Stimulated activated CD4-positive, alpha-beta T cell treated with anti-CD3 and anti-CD28 coated beads, Interleukin-1b, Interleukin-23, amount 100 ng/mL, for 1 hour (primary cell): ENCODE measurements at places on chromosomes 16 and 17.

DNA sequence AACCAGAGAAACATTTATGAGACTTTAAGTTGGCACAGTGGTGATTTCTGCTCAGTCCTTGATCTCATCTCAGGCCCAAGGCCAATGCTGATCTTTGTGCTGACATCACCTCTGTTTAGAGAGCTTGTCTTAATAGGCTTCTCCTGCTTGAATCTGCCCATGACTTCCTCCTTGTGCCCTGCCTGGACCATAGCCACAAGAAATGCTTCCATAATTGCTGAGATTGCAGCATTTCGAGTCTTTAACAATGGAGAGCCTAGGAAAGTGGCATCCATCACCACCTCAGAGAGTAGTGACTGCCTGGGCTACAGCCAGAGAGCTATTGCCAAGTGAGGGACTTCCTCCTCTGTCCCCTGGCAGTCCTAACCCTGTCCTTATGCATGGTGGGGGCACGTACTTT lies 25.1 kb upstream of the MMP2 start:
- no peak for DNase-seq

DNA sequence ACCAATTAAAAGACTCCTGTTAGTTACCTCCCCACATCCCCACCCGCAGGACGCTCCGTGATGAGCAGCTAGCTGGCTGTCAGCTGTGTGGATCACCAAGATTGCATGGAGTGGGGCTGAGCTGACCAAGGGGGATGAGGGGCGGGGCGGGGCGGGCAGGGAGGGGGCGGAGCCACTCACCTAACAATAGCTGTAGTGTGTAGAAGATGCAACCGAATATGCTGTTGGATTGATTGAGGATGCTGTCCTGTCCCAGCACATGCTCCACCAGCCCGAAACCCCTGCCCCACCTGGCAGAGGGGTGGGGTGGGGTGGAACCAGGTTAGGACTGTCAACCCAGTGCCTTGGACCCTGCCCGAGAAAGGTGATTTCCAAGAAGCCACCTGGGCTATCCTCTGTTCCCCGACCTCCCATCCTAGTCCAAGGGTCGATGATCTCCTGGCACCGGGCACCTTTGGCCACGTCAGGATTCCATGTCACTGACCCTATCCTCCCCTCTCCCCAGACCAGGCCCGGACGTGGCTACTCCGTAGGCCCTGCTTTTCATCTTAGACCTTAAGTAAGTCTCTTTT lies 1.4 kb downstream of the VKORC1 start:
- no peak for DNase-seq

DNA sequence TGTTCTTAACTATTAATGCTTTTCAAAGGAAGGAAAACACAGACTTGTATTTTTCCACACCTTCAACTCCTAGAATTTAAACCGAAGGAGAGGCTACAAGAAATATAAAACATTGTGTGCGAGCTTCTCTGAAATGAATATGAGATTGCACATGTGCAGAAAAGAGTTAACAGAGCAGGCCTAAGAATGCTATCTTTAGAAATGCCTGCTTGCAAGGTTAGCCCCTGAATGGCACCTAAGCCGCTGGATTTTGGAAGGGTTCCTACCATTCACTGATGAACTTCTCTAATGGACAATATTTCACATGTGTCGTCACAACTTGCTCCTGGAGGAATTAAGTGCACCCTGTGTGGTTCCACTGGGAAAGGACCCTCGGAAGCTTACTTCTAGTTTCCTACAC lies 69.3 kb downstream of the FBXL20 start:
- DNase-seq: no peak

GRCh38 chr17:27540318-27541101 lies 84.3 kb downstream of the KSR1 start:
- DNase-seq: no peak

DNA sequence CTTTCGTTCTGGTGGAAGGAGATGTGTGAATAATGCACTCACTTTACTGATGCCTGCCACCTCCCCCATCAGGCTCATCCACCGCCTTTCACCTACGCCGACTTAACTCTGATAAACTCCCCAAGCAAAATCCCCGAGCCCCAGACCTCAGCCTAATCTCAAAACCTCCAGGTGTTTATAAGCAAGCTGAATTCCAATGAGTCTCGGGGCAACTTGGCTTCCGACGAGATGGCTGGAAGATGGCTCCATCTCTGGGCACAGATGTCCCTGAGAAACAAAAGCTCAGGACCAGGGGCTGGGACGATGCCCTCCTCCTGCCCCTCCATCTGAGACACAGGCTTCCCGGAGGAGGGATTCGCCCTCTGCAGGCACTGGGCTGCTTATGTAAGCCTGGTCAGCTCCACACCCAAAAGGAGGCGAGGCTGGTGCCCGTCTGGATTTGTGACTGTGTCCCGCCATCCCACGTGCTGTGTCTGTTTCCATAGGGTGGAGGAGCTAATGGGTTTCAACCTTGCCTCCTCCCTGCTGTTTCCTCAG lies 386.4 kb upstream of the TNRC6C start:
- no peak for DNase-seq

DNA sequence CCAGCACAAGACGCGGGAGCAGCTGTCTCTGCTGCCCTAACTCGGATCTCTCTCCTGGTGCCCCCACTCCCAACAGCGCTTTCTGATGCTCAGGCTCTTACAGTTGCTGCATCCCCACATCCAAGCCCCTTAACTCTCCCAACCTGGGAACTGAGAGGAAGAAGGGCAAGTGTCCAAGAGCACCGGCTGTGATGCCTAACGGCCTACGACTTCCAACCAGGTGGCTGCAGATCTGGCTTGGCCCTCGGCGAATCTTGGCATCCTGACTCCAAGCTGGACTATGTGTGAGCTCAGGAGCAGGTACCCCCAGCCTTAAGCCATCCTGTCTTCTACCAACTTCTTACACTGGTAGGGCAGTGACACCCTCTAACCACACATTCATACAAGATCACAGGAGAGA lies 38.3 kb upstream of the RCVRN start:
- DNase-seq: no peak

- no peak for DNase-seq
Observed at GRCh38 chr17:60665602-60666001, 12.0 kb upstream of the BCAS3 start.

DNA sequence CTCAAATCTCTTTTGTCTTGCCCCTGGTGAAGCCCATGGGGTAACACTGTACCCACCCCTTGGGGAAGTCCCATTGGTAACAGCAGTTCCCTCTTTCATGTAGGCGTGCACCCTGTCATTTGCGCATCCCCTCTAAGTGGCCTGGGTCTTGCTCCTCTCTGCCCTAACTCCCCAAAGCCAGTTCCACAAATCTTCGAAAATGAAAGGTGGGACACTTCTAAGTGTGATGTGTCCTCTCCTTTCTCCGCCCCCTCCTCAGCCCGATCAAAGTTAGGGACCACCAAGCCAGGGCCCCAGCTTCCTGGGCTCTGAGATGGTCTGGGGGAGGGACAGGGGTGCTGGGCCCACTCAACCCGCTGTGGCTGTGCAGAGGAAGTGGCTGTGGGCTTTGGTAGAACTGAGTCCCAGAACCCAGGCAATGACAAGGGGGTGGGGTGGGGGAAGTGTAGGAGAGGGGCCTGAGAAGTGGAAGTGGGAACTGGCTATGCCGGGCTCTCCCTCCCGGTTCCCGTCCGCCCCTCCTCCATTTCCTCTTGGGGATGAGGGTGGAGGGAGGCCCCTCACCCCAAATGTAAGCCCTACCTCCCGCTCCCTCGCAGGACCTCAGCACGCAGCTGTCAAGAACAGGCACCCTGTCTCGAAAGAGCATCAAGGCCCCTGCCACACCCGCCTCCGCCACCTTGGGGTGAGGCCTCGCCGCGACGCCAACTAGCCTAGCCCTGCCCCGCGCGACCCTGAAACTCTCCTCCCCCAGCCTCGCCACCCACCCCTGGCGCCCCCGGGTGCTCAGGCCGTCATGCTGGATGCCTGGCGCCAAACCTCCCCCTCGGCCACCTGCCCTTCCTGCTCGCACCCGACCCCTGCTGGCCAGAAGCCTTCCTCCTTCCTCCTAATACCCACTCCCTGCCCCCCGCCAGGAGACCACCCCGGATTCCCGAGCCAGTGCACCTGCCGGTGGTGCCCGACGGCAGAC lies 8.7 kb downstream of the ABI3 start:
- no peak for DNase-seq

GRCh38 chr16:2520784-2521531 lies 787 bp downstream of the AMDHD2 start:
- no peak for DNase-seq

DNA sequence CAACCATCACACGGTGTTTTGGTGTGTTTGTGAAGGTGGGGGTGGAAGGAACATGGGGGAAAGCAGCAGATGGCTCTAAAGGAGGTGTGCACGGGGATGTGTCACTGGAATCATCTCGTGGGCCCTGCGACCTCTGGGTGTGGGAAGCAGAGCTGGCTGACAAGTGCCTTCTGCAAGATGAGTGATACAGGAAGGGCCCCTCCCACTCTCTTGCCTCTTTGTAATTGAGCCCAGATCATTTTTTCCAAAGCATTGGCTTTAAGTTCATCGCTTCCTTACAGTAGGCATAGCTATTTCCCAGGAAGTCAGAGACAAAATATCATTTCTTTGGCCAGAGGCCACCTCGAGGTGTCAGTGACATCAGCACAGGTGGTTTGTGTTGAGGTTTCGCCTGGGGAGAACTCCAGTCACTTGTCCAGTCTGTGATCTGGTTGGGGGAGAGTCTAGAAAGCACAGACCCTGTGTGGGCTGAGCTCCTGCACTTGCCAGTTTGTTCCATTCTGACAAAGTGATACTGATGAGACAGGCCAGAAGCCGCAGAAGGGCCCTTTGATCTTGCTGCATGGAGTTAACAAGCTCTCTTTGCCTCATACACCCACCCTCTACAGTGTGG lies 20.6 kb upstream of the SNTB2 start:
- DNase-seq: no peak

GRCh38 chr16:87855852-87856715 lies 13.2 kb downstream of the SLC7A5 start:
- no peak for DNase-seq

- DNase-seq: no peak
Observed at GRCh38 chr16:85144026-85144915, 32.0 kb upstream of the CIBAR2 start.

- DNase-seq: no peak
Observed at GRCh38 chr16:70158261-70158939, 15.2 kb upstream of the CLEC18C start.

GRCh38 chr17:75876938-75877751 lies 1.2 kb downstream of the TRIM47 start:
- DNase-seq: no peak

DNA sequence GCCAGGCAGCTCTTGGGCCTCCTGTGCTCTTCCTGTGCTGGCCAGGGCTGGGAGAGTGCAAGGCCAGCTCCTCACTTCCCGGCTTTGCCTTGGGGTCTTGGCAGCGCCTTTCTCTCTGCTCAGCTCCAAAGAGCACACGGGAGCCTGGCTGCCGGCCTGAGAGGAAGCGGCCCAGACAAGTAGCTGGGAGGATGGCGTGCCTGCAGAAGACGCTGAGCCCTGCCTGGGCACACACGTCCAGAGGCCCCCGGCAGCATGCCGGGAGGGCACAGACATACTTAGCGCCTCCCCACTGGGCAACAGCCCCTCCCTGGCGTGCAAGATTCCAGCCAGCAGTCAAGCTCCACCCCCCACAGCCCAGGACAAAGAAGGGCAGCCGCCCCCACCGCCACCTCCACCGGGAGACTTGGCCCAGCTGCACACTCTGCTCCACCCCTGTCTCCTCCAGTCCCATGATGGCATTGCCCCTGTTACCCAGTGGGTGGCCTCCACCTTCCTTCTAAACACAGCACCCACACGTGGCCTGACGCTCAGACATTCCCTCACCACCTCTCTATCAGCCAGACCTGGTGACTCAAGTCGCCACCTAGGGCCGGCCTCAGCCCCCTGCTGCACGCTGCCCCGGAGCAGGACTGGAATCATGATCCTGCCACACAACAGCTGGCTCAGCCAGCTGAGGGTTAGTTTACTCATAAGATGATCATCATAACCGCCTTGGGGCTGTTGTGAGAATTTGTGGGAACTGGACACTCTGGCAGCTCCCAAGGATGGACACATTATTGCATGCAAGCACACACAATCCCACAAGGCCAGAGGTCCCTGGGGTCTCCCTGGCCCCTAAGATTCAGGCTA lies 12.4 kb downstream of the SGCA start:
- DNase-seq: no peak

DNA sequence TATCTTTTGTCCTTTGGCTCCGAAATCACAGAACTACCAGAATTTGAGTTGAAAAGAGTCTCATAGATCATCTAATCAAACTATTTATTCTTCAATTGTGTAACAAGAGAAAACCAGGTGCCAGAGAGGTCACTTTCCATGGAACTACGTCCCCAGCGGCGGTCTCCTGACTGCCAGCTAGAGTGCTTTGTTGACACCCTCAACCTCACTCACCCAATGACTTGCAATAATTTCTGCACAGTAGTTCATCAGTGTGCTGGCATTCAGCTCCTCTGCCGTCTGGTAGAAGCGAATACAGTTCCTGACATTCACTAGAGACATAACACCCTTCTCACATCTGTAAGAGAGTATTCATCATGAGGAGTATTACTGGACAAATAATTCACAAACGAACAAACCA lies 54.2 kb downstream of the ANKFY1 start:
- no peak for DNase-seq

DNA sequence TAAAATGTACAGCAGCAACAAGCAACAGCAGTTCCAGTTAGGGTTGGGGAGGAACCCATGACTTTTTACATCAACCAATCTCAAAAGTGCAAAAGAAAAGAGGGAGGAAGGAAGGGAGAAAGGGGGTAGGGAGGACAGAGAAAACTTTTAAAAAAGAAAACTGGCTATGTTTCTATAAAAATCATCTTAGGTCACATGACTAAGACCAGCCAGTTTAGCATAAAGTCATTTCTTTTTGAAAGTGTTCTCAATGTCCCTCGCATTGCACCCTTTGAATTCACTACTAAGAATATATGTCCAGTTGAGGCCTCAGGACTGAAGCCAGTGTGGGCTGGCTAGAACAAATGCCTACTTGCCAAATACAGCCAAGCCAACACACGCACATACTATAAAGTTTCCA lies 28.9 kb downstream of the DCUN1D3 start:
- DNase-seq: no peak

GRCh38 chr16:86347090-86347489 lies 163.2 kb upstream of the FOXF1 start:
- DNase-seq: no peak

- DNase-seq: no peak
Observed at GRCh38 chr16:72811188-72811720, 236.7 kb downstream of the ZFHX3 start.

- DNase-seq: no peak
Observed at GRCh38 chr16:22292320-22292719, 4.9 kb upstream of the POLR3E start.

GRCh38 chr17:36027761-36028160 lies 10.0 kb upstream of the CCL23 start:
- DNase-seq: no peak

DNA sequence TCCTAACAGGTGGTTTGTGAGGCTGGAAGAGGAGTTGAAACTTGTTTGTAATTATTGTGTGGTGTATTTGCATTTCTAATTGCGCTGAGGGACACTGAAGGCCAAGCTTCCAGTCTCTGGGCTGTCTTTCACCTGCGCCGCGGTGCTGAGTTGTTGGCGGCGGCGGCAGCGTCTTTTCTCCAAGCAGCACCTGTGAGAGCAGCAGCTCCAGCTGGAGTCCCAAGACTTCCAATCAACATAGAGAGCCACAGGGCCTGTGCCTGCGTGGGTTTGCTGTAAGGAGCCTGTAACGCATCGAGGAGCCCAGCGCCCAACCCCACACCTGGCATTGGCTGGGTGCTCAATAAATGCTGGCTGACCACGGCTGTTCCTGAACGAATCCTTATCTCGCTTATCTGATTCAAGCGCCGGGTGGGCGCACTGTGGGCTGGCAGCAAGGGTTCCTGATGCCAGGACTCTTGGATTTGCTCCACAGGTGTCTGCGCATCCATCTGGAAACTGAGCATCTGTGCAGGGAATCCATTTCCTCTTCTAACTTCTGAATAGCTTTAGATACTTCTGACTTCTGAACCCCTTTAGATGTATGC lies 138.1 kb downstream of the ASIC2 start:
- no peak for DNase-seq
